Effector memory CD8-positive, alpha-beta T cell (primary cell): ENCODE measurements at places on chromosomes 11 and 22.
A peak's percentile ranks its signal among the peaks of the same experiment; 100 is the strongest.

DNA sequence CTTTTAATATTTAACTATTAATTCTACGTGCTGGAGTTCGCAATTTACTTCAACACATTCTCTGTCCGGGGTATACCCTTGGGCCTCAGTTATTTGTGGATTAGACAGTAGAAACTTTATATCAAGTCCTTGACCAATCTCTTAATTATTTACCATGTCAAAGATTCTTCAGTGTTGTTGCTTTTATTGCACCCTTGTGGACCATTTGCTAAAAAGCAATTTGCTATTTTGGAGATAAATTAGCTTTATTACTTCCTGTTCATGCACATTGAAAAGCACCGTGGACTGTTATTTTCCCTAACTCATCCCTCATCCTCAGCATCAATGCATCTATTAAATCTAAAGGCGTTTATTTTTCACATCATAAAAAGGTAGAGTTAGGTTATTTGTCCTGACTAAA, 609.9 kb downstream of the CNTN5 start:
- no peak for DNase-seq

DNA sequence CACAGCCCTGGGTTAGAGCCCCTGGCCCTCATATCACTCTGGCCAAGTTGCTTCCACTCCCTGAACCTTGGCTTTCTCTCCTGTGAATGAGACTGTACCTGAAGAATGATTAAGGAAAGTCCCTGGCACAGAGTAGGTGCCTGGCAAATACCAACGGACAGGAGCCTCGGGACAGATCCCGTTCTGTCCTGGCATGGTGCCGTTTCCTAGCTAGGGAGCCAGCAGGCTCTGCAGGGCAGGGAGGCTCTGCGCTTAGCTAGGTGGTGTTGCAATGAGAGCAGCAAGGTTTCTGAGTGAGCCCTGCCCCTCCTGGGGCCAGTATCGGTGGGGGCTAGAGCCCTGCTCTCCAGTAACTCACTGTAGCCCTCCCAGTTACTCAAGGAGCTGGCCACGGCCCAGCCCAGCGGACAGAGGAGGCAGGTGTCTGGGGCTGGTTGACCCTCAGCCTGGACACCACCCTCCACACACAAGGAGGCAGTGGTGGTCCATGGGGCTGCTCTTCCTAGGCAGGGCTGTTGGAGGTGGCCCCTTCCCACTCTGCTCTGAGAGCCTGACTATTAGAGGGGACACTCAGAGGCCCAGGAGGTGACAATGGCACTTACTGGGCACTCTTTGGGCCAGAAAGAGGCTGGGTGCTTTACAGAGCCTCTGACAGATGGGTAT, 74.4 kb downstream of the NFAM1 start:
- DNase-seq = no peak

- no peak for DNase-seq
These were observed 1.9 kb downstream of the SEPTIN5 start for GRCh38 chr22:19716041-19716828.

DNA sequence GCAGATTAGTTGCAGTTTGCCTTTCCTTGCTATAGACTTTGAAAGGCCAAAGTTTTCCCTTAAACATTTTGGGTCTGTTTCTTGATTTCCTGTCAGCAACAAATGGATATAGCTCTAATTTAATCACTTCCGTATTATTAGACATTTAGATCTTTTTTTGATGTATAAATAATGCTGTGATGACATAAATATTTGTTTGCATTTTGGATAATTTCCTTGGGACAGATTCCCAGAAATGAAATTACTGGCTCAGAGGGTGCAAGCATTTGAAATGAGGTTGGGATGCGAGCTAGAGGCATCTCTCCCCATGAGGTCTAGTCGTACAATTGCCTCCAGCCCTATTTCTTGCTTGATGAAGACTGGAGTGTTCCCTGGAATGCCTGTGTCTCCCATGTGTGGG, 94.2 kb downstream of the TBC1D22A start:
- DNase-seq = no peak

- no peak for DNase-seq
These were observed 31.3 kb downstream of the NAGA start for GRCh38 chr22:42039271-42039670.

- no peak for DNase-seq
These were observed 2.0 kb upstream of the MAPK11 start for GRCh38 chr22:50272044-50272802.

- DNase-seq = no peak
These were observed 3.2 kb upstream of the PRSS23 start for GRCh38 chr11:86797133-86797532.

DNA sequence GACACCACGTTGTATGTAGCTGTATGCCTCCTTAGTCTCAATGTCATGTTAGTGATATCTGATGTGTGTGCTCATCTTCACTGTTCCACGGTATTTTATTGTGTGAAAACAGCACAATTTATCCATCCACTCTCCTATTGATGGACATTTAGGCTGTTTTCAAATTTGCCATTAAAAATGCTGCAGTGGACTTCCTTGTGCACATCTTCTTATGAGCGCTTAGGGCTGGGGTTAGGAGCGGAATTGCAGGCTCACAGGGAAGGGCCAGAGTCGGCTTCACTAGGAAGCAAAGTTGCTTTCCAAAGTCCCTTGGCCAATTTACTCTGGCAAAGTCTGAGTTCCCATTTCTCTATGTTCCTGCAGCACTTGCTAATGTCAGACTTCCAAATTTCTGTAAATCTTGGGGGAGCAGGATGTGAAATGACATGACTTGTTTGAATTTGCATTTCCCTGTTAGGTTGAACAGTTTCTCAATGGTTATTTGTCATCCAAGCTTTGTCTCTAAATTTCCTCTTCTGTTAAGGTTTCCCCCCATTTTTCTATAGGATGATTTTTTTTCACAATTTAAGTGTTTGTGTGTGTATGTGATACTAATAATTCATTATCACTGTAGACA, 75.4 kb downstream of the MYEOV start:
- DNase-seq = no peak

DNA sequence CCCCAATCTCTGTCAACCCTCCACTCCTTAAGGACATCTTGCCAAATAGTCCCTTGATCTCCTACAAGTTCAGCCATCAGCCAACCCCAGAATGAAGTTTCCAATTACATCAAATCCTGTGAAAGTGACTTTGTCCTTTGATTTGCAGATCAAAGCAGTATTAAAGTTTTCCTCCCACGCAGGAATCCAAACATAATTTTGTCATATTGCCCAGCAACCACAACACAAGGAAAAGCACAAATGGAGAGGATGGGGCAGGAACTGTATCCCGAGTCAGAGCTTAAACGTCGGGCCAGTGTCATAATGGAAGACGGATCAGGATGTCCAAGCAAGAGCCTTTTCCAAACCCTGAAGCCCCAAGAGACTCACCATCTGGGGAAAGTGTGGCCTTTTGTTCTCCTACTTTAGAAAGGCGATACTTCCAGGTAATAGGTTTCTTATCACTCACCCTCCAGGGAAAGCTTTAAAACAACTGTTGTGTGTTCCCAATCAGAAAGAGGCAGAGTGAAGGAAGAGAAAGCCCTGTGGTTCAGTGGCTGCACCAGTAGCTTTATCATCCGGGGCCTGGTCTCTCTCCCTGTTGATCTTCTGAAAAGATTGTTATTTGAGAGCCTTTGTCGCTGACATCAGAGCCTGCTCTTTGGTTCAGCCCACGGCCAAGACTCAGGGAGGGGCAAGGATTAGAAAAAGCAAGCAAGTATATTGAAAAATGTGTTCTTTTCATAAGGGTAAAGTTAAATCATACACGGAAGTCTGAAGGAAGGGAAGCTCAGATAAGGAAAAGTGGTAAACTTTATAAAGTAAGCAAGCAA, 41.7 kb downstream of the EXPH5 start:
- no peak for DNase-seq

GRCh38 chr22:28229566-28230485, 310.8 kb upstream of the PITPNB start:
- DNase-seq = no peak

GRCh38 chr11:133573081-133573480, 40.8 kb upstream of the OPCML start:
- DNase-seq = no peak

DNA sequence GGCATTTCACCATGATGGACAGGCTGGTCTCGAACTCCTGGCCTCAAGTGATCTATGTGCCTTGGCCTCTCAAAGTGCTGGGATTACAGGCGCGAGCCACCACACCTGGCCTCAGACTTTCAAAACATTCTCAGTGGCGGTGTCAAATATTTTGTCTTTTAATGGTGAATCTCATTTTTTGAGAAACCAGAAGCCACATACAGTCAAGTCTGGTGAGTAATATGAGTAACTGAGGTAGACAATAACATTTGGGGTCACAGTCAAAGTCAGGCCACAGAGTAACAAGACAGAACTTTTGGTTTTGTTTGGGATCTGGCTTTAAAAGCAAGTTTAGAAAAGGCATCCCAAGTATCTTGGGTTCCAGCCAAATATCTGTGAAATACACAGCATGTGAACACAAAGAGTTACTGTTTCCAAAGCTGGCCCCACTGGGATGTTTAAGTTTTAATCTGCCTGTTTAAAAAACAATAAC, 5.6 kb upstream of the TMA7B start:
- no peak for DNase-seq

- peak; percentile 21 for DNase-seq
These were observed 588 bp downstream of the TSPAN32 start for GRCh38 chr11:2302306-2302895.

DNA sequence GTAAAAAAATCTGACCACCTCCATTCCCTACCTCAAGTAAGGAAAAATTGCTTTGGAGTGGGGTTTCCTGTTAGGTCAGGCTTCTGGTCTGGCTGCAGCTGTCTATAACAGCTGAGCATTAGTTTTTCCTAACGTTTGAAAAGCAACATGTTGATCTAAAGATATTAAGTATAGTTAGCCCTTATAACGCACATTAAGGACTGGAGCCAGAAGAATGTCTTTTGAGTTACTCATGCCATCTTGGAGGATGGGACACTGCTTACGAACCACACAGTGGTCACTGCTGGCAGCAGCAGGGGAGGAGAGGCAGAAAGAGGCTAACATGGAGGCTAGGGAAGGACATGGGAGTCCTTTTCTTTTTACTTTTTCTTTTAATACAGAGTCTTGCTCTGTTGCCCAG, 44.1 kb upstream of the GDPD4 start:
- no peak for DNase-seq

DNA sequence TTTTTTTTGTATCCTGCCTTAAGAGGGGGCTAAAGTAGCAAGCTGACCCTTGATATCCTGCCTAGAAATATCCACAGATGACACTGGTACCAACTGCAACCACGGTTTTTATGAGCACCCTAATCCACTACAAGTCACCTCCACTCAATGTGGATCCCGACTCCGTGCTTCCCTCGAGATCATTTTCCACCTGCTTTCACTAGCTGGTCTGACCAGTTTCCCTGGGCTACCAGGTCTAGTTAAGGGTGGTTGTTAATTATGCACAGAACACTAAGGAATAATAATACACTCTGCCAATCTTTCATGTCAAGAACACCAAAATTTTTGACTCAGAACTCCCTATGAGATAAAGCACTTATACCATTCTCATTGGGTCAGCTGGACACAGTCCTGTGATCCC, 82.3 kb downstream of the ABTB2 start:
- no peak for DNase-seq

DNA sequence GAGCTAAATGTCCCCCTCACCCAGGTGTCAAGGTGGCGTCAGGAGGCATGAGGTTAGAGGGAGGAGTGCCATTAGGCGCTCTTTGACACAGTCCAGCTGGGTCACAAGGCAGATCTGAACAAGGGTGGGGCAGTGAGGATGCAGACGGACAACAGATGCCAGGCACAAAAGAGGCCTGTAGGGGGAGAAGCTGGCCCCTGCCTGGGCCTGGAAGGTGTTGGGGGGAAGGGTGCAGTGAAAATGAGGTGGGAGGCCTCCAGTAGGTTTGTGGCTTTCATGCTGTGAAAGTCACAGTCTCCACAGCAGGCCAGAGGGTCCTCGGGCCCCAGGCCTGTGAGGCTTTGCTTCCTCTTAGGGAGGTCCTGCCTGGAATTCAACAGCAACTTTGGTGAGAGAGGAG, 85.0 kb upstream of the PLET1 start:
- DNase-seq = no peak

- no peak for DNase-seq
These were observed 6.6 kb downstream of the CERK start for GRCh38 chr22:46731246-46732040.

DNA sequence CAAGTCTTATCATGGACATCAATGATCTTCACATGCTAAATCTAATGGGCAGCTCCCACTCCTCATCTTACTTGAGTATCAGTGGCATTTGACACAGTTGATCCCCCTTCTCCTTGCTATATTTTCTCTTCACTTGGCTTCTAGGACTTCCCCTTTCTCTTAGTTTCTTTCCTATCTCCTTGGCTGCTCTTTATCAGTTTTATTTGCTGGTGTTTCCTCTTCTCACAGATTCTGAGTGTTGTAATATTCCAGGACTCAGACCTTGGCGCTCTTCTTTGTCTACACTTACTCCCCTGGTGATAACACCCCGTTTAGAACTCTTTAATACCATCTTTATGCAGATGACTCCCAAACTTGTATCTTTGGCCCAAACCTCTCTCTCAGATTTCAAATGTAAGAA, 33.9 kb upstream of the RASSF10 start:
- no peak for DNase-seq

DNA sequence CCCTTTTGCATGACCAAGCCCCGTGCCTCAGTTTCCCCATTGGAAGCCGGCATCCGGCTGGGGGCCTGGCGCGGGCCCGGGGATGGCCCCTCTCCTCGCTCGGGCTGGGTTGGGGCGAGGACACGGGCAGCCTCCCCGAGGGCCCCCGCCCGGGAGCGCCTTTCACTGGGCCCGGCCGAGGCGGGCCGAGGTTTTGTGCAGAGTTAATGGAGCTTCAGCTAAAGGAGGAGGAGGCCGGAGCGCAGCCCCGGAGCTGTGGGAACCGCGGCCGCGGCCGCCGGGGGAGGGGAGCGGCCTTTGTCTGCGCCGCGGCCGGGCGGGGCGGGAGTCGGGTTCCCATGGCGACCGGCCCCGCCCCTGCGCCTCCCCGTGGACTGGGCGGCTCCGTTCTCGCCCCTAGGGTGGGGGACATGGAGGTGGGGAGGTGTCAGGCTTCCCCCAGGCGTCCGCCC, 1.4 kb upstream of the MAPK11 start:
- DNase-seq = peak; percentile 38

DNA sequence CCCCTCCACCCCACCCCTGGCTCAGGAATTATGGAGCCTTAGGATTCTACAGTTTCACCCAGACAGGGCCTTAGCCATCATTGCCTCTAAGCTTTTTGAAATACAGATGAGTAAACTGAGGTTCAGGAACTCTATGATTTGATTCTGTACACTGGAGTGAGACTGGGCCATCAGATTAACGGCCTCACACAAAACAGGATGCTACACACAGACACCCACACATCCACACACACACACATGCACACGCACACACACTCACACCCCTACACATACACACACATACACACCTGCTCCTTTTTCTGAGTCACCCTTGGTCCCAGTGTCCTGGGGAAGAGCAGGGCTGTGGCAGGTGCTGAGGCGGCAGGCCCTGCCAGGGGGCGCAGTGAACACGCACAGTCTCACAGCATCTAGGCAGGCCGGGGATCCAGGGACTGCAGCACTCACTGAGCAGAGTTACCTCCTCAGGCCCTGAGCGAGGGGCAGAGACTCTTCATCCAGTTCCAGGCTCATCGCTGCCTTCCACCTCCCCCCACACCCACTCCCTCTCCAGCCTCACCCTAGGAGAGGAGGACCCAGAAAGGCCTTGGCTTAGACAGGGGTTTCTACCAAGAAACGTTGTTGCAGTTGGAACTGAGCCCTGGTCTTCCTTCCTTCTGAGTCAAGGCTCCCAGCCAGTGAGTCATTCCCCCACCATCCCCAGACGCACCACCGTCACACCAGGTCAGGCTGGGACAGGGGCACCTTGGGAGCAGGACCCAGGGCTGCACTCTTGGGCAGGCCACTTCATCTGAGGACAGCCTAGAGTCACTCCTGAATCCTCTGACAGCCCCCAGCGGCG, 89.8 kb upstream of the PARVA start:
- no peak for DNase-seq

- no peak for DNase-seq
These were observed 70.4 kb downstream of the ATM start for GRCh38 chr11:108293229-108293628.
